IPS DF 19.7 (cell line): ENCODE measurements at places on chromosomes 12 and 14.

- no peak for DNase-seq
These were observed 62.6 kb upstream of the RESF1 start for GRCh38 chr12:31896514-31897039.

DNA sequence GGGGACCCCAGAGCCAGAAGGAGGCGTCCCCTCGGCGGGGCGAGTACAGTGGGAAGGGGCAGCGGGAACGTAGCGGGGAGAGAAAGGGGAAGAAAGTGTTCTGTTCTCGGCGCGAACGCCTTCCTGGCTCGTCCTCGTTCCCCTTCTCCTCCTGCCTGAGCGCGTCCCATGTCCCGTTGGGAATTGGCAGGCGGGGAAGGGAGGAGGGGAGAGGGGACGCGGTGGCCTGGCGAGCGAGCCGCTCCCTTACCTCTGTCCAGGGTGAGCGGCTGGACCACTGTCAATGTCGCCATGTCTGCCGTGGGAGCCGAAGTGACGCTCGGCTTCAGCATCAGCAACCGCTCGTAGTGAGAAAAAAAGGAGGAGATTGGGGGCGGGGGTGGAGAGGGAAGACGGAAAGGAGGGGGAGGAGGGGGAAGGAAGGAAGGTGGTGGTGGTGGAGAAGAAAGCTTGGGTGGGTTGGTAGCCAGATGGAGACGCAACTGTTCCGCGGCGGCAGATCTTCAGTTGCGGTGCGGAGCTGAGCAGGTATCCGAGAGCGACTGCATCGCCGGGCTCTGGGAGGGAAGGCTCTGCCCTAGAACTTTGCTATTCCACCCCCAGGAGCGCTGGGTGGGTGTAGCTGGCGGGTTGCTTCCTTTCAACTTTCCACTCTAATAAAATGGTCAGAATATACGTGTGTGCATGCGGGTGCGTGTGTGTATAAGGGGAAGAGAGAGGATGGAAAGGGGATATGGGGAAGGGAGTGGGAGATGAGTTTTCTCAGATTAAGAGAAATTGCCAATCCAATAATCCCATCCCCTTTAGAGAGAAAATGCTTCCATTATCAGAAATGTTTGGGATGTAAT lies at the start of gene LIN7A:
LIN7A (minus strand) TSS at position 544 of the 848 bp plus-strand sequence; CDS start at position 332, 212 bp downstream.
- DNase-seq = peak; percentile 38

- DNase-seq = no peak
These were observed 41.2 kb downstream of the SLC6A12 start for GRCh38 chr12:172732-173161.

DNA sequence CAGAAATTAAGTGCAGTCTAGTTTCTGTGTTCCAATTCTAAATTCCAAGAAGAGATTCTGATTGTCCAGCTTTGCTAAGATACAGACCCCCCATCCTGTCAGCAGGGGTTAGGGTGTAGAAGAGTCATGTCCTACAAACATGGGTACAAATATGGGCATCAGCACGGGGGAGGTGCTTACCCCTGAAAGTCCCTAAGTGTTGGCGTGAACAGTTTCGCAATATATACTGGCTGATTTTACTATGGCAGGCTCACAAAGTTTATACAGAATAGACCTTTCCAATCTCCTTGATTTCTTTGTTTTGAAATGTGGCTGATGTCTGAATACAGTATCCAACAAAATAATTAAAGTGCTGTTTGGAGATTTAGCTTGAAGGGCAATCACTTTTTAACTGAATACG lies 71.6 kb upstream of the PPM1H start:
- no peak for DNase-seq

- no peak for DNase-seq
These were observed 994.0 kb upstream of the FLRT2 start for GRCh38 chr14:84535976-84536375.
